Stimulated activated CD4-positive, alpha-beta T cell treated with anti-CD3 and anti-CD28 coated beads, Interleukin-1b, Interleukin-23, amount 100 ng/mL, for 48 hours (primary cell): ENCODE measurements at places on chromosomes 3 and 15.

GRCh38 chr15:57550640-57551039, 41.1 kb upstream of the MYZAP start:
- no peak for DNase-seq

- DNase-seq, result no peak
Observed at GRCh38 chr3:184188080-184188479, 2.1 kb downstream of the ABCF3 start.

- DNase-seq, result no peak
Observed at GRCh38 chr15:49323207-49323606, 99.8 kb upstream of the FGF7 start.

DNA sequence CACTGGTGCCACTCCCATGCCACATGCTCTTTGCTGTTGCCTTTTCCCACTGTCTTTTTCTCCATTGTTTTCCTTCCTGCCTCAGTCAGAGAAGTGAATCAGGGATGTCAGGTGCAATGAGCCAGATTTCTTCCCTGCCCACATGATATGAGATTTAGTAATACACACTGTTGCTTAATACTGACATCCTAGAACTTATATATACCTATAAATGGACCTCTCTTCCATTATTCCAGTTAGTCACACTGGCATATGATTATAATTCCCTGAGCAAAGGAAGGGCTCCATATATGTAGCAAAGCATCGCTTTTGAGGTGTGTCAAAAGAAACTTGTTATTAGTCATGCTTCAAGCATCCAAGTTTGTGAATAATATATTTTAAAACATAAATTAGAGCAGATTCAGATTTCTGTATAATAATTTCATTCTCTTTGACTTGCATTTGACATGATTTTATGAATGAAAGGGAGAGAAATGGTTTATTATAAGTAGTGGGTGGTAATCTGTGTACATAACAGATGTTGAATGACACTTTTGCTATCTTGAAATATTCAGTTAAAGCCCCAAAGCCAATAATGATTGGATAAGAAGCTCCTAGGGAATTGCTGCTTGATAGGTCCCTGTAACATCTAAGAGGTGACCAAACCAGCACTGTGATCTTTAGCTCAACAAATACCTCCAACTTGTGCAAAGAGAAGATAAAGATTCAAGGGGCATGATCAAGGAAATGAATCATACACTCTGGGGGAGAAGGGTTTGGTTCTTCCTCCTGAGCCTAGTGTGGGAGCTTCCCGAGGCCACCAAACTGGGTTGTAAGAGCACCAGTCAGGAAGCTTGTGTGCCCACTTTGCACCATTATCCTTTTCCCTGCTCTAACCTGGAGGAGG, 48.6 kb downstream of the CHST2 start:
- no peak for DNase-seq

GRCh38 chr15:75821786-75822345, 21.4 kb upstream of the UBE2Q2 start:
- no peak for DNase-seq

GRCh38 chr15:44656298-44656697, 7.2 kb downstream of the SPG11 start:
- no peak for DNase-seq

DNA sequence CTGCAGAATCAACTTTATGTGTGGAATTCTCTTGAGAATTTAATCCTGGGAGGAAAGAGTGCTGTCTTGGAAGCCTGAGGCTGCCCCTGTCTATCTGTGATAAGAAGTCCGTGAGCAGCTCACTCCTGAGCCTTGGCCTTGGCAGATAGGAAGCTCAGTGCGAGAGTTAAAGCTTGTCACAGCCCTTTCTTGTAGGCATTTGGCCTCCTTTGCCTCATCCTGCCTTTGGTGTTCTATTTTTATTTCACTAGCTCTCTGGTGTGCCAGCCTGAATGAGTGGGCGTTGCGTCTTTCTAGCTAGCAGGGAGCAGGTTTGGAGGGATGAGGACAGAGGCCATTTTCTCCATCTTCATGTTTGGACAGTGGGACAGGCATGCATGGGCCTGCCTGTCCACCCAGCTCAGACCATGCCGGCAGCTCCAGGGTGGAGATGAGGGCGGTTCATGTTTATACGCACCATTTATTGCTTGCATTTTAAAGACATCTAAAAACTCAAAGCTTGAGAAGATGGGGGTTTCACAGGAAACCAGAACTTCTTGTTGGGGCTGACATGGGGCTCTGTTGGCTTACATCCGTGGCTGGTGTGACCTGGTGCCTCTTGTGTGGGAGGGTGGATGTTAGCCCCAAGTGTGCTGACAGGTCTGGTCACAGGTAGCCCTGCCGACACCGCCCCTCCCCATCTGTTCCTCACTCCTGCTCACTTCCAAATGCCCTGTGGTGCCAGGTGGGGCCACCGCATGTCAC, 29.8 kb downstream of the IRAK2 start:
- peak; percentile 37 for DNase-seq

DNA sequence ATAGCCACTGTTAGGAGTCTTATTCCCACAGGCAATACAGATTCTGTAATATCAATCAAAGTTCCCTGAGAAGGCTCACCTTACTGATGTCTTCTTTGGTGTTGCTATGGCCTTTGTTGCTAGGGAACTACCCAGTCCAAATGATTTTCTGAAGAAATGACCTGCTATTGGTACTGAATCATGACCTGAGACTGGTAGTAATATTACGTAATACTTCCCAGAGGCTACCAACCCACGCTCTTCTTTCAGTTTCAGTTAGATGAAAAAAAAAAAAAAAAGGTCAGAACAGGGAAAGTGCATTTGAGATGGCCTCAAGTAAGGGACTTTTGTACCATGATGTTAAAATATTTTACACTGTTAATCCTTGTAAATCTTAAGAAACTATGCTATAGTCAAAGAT, 1092.5 kb upstream of the EPHA6 start:
- DNase-seq, result no peak

- DNase-seq, result no peak
Observed at GRCh38 chr15:69159805-69160140, 662 bp upstream of the GLCE start.

GRCh38 chr3:177451301-177451750, 254.0 kb upstream of the TBL1XR1 start:
- DNase-seq, result no peak

GRCh38 chr15:90307661-90308060, 42.2 kb downstream of the NGRN start:
- no peak for DNase-seq
